ENCODE measurements at places on chromosomes 1 and 21.

DNA sequence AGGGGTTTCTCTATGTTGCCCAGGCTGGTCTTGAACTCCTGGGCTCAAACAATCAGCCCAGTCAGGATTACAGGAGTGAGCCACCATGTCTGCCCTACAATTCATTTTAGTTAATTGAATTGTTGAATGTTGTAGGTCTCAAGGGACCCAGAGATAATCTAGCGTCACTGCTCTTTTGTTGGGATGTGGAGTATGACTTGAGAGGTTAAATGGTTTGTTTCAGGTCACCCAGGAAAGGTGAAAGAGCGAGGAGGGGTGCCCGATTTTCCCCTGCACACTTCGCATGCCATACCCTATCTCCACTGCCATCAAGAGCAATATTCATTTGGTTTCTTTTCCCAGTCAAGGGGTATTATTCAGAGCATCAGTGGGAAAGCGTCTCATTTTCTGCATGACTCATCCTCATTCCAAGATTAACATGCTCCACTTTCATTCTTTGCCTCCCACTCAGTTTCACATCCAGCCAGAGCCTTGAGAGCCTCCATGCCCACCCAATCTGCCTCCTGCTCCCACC, 13.1 kb upstream of the SLC30A1 start:
- no peak for DNase-seq

GRCh38 chr1:225766967-225767633, 10.5 kb upstream of the SRP9 start:
- no peak for DNase-seq

- no peak for DNase-seq
Measured at GRCh38 chr1:181111559-181111958, 23.1 kb downstream of the IER5 start.

DNA sequence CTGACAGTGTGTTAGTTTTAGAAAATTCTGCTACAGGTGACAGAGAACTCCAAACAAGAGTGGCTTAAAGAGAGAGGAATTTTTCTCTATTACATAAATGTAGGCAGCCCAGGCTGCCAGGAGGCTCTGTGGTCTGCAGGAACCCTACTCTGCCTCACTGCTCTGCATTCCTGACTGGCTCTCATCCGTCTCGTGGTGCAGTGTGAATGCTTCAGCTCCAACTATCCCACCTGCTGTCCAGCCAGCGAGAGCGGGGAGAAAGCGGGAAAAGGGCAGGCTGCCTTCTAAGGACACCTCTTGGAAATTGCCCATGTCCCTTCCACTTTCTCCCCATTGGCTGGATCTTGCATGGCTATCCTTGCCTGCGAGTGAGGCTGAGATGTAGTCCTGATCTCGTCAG, 131.3 kb downstream of the PEX14 start:
- DNase-seq, result no peak

DNA sequence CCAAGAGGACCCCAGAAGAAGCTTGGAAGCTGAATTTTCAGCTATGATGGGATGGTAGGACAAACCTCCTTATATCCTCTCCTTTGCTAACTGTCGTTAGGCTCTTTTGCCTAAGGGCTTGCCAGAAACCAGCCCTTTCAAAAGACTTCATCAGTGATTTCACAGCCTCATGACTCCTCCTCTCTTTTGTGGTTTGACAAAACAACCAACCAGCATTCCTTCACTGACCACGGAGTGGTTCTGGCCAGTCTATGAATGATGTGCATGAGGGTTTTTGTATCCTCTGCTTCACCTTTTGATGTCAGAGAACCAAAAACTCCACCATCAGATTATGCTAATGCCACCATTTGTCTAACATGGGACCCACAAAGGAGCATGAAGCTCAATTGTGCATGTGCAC, 116.9 kb upstream of the COA6 start:
- DNase-seq, result no peak

DNA sequence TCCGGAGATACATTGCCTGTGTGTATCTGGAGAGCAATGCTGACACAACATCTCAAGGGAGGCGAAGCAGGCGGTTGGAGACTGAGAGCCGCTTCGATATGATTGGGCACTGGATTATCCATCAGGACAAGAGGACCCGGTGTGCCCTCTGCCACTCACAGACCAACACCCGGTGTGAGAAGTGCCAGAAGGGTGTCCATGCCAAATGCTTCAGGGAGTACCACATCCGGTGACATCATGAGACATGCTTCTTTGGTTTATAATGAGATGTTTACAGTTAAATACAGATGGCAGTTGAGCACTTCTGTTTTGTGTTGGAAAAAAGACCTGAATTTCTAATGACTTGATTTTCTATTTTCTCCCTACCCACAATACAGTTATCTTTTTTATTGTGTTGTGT, 12.1 kb downstream of the PGBD2 start:
- no peak for DNase-seq

- no peak for DNase-seq
Measured at GRCh38 chr1:16180291-16180824, 24.5 kb upstream of the EPHA2 start.

GRCh38 chr21:35179990-35180540, 131.0 kb upstream of the RUNX1 start:
- no peak for DNase-seq

Data from naive thymus-derived CD4-positive, alpha-beta T cell (primary cell).